Activated T-cell treated with anti-CD3 and anti-CD28 coated beads for 1 hour (primary cell): ENCODE measurements at places on chromosomes 11 and 22.

GRCh38 chr11:69152733-69153421, 2.9 kb upstream of the SMIM38 start:
- DNase-seq, result no peak

- no peak for DNase-seq
Measured at GRCh38 chr11:125389339-125390166, 106.5 kb downstream of the FEZ1 start.

GRCh38 chr22:45341498-45341897, 31.8 kb downstream of the FAM118A start:
- peak; percentile 42 for DNase-seq

- DNase-seq, result no peak
Measured at GRCh38 chr11:111324277-111324720, 26.0 kb downstream of the POU2AF3 start.
